ENCODE measurements at places on chromosomes 13 and 19.

- no peak for DNase-seq
These were observed 83.6 kb upstream of the ARHGEF7 start for GRCh38 chr13:111031531-111031961.

- no peak for DNase-seq
These were observed 2.3 kb upstream of the TPM4 start for GRCh38 chr19:16073988-16074387.

DNA sequence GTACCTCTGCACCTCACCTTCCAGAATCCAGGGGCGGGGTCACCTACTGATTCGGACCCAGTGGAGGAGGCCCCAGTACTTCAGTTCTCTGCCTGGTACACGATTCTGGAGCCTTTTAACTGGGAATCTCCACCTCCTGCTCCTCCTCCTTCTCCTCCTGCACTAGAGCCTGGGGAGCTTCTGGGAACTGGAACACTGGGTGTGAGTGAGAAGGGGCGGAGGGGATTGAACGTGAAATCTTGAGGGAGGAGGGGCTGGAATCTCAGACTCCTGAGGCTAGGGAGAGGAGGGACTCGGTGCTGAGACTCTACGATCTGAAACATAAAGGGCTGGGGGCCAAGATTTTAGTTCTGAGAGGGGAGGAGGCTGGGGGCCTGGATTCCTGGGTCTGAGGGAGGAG lies at the start of gene KLK8:
Gene KLK8 (minus strand): TSS at position 90 of the 400 bp plus-strand sequence. CDS start 437 bp downstream, outside the sequence.
- DNase-seq, result no peak

DNA sequence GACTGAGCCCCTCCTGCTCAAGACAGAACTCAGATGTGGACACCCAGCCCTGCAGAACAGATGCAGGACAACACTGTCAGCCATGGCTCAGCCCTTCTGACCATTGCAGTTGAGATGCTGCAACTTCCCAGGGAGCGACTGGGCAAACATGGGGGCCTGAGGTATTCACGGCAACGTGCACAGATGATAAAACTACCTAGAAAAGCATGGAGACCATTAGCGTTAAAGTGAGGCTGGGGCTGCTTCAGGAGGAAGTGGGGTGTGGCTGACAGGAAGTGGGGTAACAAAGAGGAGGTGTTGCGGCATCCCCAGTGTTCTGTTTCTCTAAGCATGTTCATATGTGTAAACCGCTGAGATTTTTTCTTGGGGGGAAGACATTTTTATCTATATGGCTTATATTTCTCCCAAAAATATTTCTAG lies 1.3 kb upstream of the SIGLEC9 start:
- no peak for DNase-seq

- DNase-seq, result no peak
These were observed 48.6 kb upstream of the UBE2L5 start for GRCh38 chr13:30373727-30374126.

DNA sequence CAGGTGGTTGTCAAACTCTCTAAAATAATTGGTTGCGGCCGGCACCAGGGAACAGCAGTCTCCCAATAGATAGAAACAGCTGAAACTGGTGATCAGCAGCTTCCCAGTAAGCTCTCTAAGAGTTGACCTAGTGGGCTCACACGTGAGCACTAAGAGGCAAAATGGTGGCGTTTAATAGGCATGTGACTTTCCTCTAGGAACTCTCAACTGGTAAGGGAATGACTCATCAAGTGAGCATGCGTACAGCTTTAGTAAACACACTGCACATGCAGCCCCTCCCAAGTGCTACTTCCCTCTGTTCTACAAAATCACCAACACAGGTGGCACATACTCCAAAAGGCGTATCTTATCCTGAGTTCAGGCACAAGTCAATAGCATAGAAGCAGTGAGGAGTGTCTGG lies 41.7 kb downstream of the TNFSF11 start:
- DNase-seq, result no peak
